ENCODE measurements at places on chromosomes 16 and 17. TPM values are rescaled to one million over a fixed set of nuclear protein-coding genes. Genes with fewer than 3 reads are reported as not detected.

CCL17 gene
- not detected for polyA plus RNA-seq

NECAB2 gene
- not detected for polyA plus RNA-seq

PRDM7 gene
- 0.03 TPM for polyA plus RNA-seq

CCL11 gene
- polyA plus RNA-seq, result not detected

MFAP4 gene
- 0.08 TPM for polyA plus RNA-seq

WNT9B gene
- not detected for polyA plus RNA-seq

OR3A2 gene
- polyA plus RNA-seq, result not detected

TNS4 gene
- polyA plus RNA-seq, result 2.1 TPM

SLC35G6 gene
- polyA plus RNA-seq, result 0.04 TPM

PSMC3IP gene
- polyA plus RNA-seq, result 6.5 TPM

TEX14 gene
- 0.04 TPM for polyA plus RNA-seq

TTC19 gene
- 4.4 TPM for polyA plus RNA-seq

CCL22 gene
- not detected for polyA plus RNA-seq

TMEM220 gene
- polyA plus RNA-seq, result 1.3 TPM

COX6A2 gene
- not detected for polyA plus RNA-seq

TBC1D3H gene
- polyA plus RNA-seq, result not detected

KRTAP4-4 gene
- polyA plus RNA-seq, result not detected

SMTNL2 gene
- polyA plus RNA-seq, result 1.1 TPM

HS3ST6 gene
- polyA plus RNA-seq, result not detected

MAPK8IP3 gene
- polyA plus RNA-seq, result 65.8 TPM

CD300LB gene
- not detected for polyA plus RNA-seq

KRT17 gene
- 0.38 TPM for polyA plus RNA-seq

STX8 gene
- polyA plus RNA-seq, result 36.4 TPM

SMPD3 gene
- polyA plus RNA-seq, result 0.32 TPM

KRT38 gene
- polyA plus RNA-seq, result not detected

ZNF778 gene
- polyA plus RNA-seq, result 6.1 TPM

WIPI1 gene
- 135 TPM for polyA plus RNA-seq

TOM1L2 gene
- 9.1 TPM for polyA plus RNA-seq

CIBAR2 gene
- polyA plus RNA-seq, result not detected

PNMT gene
- 0.25 TPM for polyA plus RNA-seq

SPHK1 gene
- polyA plus RNA-seq, result 137 TPM

SARM1 gene
- 1.1 TPM for polyA plus RNA-seq

BAIAP3 gene
- 5.7 TPM for polyA plus RNA-seq

NIP7 gene
- 14.0 TPM for polyA plus RNA-seq

PLA2G10 gene
- polyA plus RNA-seq, result not detected

SBK1 gene
- 0.26 TPM for polyA plus RNA-seq

GPR179 gene
- polyA plus RNA-seq, result 0.03 TPM

PLD2 gene
- polyA plus RNA-seq, result 45.8 TPM

ABCC11 gene
- 1.4 TPM for polyA plus RNA-seq

CDH13 gene
- polyA plus RNA-seq, result not detected

ASGR2 gene
- 754 TPM for polyA plus RNA-seq

HCRT gene
- polyA plus RNA-seq, result not detected

C17orf75 gene
- polyA plus RNA-seq, result 13.4 TPM

C16orf89 gene
- 2.8 TPM for polyA plus RNA-seq

BCL6B gene
- not detected for polyA plus RNA-seq

RAB26 gene
- polyA plus RNA-seq, result 3.7 TPM

SLFN11 gene
- not detected for polyA plus RNA-seq

TSPOAP1 gene
- polyA plus RNA-seq, result not detected
